Aorta (tissue), 5 donors: ENCODE measurements at places on chromosomes 5 and 9. TPM values are rescaled to one million over a fixed set of nuclear protein-coding genes. Genes with fewer than 3 reads are reported as not detected.

- DNase-seq: no peak
Measured at GRCh38 chr5:143206196-143207053, 197.1 kb downstream of the NR3C1 start.

DNA sequence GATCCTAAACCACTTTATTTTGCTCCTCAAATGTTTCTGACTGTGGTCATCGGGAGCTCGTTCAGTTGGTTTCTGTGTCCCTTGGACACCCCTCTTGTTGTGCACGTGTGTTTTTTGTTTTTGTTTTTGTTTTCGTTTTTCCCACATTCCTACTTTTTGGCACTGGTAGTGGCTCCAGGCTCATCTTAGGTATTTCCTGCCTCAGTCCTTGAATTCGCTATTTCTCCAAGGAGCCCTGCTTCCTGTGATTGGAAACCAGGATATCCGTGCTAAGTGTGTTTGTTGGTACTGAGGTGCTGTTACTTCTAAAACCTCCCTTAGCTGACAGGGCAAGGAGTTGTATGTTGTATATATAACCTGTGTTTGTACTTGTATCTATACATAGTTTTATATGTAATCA is 5.9 kb downstream of the HMCN2 start:
- DNase-seq: no peak

DNA sequence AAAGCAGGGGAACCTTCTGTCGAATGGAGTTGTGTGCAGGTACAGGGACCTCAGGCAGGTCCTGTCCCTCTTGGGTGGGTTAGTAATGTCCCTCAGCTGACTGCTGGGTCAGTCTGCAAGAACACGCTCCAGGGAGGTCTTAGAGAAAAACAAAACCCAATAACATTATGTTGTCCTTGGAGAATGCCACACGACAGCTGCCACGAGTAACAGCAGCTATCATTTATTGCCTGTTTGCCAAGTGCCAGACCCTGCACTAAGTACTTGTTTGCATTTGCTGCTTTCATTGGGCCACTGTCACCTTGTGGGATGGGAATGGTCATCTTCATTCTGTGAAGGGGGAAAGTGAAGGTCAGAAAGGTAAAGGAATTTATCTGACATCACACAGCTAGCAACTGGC is 310.3 kb downstream of the SLIT3 start:
- DNase-seq: no peak

DNA sequence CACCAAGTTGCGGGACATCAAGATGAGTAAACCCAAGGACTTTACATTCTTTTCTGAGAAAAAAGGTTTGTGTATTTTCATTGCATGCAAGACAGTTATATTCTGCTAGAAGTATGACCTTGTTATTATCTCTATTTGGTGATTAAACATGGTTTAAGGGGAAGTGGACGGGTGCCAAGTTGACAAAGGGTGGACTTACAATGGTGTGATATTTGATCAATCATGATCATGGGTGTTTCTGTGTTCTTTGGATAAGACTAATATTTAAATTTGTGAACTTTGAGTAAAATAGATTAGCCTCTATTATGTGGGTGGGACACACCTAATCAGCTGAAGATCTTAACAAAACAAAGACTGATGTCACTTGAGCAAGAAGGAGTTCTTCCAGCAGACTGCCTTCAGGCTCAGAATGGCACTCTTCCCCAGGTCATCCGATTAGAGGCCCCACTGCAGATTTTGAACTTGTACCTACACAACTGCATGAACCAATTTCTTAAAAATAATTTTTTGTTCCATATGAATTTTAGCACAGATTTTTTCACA is 782.9 kb downstream of the CDH12 start:
- DNase-seq: no peak

TAF7 gene
- 59.8 TPM for total RNA-seq

SLC36A2 gene
- total RNA-seq: not detected

TEX48 gene
- total RNA-seq: not detected

ALDH1A1 gene
- total RNA-seq: 107 TPM
